ENCODE measurements at places on chromosomes 5 and 9.
A peak's percentile ranks its signal among the peaks of the same experiment; 100 is the strongest.

- DNase-seq: no peak
These were observed 19.2 kb downstream of the DOCK2 start for GRCh38 chr5:169656125-169656901.

GRCh38 chr9:24912767-24913166, 367.1 kb upstream of the IZUMO3 start:
- DNase-seq: no peak

GRCh38 chr5:157613385-157614245, 38.0 kb upstream of the ADAM19 start:
- DNase-seq: no peak

DNA sequence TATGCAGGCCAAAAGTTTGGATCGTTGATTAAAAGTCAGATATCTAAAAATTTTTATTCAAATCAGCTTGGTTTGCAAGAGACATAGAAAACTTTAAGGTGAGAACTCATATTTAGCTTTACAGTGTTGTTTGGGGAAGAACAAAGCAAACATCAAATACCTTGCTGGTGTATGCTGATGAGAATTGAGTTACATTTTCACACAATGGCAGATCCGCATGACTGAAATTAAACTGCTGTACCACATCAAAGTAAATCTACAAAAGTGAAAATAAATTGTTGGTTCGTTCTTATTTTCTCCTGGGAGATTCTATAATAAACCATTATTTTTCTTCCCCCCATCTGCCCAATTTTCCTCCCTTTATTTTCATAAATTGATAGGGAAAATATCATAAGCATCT, 198.2 kb upstream of the PCSK5 start:
- DNase-seq: no peak

GRCh38 chr9:126111556-126111955, 215.1 kb upstream of the MVB12B start:
- DNase-seq: no peak

GRCh38 chr5:173832386-173832785, 55.8 kb upstream of the CPEB4 start:
- DNase-seq: no peak

GRCh38 chr9:98900725-98901124, 43.0 kb upstream of the COL15A1 start:
- DNase-seq: no peak

- DNase-seq: no peak
These were observed 659.1 kb downstream of the EFNA5 start for GRCh38 chr5:107011605-107012004.

DNA sequence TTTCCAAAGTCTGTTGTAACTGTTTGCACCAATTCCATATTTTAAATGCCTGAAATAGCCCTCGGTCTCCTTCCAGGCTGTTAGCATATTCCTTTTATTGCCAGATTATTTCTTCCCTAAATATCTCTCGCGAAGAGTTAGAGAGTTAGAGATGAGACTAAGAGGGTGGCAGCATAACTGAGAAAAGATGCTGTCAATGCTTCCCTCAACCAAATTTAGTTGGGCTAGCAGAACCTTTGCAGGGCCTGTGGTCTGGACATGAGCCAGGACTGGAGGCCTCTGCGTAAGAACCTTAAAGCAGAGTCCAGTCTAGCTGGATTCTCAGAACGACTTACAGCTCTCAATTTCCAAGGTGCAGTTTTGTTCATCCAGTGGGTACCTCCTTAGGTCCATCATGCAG, 135.9 kb downstream of the GABRB2 start:
- no peak for DNase-seq

DNA sequence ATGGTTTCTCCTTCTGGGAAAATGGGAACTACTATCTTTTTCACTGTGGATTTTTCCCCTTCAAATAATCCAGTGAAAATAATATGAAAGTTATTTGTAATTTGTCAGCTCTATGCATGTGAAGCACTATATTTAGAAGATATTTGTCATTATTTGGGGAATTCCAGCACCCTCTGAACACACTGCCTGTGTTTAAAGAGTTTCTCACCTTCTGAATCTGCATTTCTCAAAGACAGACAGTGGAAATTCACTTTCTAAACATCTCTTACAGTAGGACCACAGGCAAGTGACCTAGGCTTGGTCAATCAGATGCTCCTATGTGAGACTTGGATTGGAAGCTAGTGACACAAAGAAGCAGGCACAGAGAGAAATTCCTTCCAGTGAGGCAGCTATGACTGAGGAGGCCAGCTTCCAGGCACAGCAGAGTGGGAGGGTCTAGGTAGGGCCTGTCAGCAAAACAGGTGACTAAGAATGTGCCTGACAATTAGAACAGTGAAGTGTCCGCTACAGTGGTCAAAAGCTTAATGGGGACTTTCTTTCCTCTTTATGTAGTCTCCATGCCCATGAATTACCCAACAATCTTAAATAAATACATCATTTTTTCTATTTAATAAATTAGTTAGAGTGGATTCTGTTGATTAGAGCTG, 167.2 kb downstream of the HMHB1 start:
- no peak for DNase-seq

GRCh38 chr9:123687246-123687751, 242.6 kb downstream of the DENND1A start:
- DNase-seq: no peak

DNA sequence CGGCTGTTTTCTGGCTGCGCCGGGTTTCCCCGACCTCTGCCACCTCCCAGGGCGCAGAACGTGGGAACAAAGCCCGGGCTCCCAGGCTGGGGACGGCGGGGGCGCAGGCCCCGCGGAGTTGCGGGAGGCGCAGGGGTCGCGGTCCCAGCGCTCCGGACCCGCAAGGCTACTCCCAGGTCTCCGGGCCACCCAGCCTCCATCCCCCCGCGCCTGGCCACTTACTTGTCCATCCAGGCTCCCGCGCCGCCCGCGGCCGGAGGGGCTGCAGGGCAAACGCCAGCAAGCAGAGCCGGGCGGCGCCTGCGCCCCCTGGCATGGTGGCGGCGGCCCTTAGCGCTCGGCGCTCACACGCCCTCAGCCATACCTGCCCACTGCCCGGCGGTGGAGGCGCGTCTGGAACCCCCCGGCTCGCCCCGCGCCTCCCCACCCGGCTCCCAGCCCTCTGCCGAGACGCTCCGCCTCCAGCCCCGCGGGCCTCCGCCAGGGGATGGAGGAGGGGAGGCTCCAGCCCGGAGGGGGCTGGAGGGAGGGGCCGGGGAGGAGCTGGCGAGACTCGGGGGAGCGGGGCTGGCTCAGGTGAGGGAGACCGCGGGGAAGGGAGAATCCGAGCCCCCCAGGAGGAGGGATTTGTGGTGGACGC, at the start of gene ADAM19:
TSS of gene ADAM19 (minus strand) at position 395 of the 640 bp plus-strand sequence. CDS start at position 316, 79 bp downstream.
- DNase-seq: peak; percentile 18

DNA sequence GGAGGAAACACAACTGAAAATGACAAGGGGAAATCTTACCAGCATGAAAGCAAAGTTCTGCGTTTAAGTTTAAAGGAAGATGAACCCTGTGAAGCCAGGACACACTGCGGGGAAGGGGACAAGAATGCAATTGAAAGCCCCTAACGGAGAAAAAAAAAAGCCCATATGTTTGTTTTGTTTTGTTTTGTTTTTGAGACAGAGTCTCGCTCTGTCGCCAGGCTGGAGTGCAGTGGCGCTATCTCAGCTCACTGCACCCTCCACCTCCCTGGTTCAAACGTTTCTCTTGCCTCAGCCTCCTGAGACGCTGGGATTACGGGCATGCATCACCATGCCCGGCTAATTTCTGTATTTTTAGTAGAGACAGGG, 2.9 kb downstream of the STK10 start:
- no peak for DNase-seq

DNA sequence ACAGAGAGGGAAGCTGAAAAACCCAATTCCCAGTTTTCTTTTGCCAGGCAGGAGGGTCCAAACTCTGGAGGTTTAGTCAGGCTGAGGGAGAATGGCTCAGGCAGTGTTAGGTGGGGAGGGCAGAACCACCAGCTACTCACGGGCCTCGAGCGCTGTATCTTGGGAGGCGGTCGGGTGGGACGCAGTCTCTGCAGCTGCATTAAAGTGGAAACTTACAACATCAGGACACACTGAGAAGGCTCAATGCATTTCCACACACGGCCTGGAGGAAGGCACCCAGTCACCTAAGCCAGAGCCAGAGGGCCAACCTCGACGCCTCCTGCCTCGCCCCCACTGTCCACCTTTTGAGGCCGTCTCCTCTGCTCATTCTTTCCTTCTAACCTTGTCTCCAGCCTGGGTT, 55.6 kb downstream of the CRB2 start:
- no peak for DNase-seq

- DNase-seq: no peak
These were observed 62.1 kb downstream of the AOPEP start for GRCh38 chr9:94788570-94789105.

GRCh38 chr5:89346573-89346972, 463.6 kb upstream of the MEF2C start:
- no peak for DNase-seq

DNA sequence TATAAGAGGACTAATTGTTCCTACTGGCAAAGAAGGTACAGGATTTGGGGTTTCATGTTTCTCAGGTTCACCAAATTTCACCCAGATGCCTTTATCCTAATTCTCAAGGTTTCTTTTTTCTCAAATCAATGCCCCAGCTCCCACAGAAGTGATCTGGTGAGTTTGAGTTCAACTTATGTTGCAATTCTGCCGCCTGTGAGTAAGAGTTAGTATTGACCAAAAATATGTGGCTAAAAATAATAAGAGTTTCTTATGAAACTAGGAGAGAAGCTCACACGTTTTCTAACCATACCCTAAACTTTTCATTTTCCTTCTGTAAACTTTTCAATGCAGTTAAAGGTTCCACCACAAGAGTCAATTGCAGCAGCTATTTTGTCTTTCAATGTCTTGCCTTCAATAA, 15.1 kb downstream of the SLCO6A1 start:
- no peak for DNase-seq

- no peak for DNase-seq
These were observed 216.2 kb downstream of the PIK3R1 start for GRCh38 chr5:68431601-68432337.

DNA sequence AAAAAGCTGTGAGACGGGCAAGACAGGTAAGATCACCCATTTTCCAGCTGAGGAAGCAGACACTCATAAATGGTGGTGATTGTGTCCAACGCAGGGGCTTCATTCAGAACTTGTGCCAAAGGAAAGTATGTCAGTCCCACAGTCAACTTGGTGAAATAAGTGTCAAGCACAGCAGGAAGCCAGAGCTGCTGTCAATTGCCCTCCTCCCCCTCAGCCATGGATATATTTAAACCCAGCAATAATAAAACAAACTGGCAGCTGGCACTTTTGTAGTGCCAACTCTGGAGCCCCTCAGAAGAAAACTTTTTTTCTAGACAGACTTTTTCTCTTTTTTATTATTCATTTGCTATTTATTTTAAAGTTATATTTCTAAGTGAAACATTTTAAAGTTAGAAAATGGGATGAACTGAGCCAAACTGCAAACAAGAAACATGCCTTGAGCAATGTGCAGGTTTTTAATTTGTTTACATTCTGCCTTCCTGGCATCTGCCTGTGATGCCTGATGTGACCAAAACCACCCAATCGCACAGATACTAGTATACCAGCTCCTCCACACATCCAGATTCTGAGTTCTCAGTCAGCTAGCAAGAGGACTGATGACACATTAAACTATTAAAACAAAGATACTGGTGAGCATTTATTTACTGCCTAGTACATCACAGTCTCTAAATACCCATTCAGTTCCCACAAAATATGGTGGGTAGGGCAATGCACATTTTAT, 17.0 kb downstream of the DMAC1 start:
- no peak for DNase-seq

DNA sequence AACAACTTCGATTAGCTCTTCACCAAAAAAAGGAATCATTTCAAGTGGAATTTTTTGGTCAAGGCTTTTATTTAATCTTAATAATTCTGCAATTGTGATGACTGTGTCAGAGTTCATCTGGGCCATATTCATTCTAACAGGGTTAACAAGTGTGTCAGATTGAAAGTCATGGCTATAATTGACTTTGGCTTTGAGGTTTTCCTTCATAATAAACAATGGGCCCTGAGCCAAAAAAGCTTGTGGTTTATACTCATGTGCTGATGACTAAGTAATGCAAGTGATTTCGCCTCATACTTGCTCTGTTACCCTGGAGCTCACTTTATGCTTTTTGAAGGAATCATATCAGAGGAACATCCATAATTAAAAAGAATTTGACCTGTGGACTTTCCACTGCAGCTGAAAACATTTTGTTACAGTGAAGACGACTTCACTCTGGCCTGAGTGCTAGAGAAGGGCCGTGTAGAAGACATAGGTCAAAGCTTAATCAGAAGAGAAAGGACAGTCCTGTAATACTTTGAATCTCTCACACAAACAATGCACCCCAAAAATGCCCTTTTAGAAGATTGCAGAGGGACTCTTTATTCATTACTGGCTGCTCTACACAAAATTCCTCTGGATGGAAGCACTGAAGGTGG, 101.7 kb downstream of the GDNF start:
- peak; percentile 10 for DNase-seq

DNA sequence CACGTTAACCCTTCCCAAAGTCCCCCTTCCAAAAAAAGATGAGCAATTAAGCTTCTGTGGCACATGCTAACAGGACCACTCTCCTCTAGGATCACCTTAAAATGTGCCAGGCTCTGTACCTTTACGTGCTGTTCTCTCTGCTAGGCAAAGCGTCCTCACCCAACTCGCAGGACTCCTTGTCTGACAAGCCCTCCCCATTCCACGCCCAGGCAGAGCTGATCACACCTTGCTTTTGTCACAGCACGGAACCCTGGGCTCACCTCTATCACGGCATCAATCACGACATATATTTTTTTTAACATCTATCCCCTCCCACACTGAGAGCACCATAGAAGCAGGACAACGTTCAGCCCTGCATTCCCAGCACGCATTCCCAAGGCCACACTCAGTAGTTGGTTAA, 47.1 kb downstream of the CDK5RAP2 start:
- no peak for DNase-seq

DNA sequence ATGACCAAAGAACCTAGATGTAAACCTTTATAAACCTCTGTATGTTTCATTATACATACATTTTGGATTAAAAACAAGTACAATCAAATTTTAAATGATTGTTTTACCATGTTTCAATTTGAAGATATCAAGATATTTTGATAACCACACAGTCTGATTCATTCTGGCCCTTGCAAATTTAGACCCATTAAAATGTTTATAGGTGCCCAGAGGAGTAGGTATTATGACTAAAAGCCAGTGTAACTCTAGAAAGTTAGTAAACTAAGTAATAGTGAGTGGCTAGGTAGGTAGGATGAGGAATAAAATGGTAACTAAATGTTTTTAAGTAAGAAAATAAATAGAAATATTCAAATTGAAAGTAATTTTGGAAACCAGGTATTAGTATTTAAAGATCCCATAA, 165.5 kb downstream of the PBX3 start:
- no peak for DNase-seq

DNA sequence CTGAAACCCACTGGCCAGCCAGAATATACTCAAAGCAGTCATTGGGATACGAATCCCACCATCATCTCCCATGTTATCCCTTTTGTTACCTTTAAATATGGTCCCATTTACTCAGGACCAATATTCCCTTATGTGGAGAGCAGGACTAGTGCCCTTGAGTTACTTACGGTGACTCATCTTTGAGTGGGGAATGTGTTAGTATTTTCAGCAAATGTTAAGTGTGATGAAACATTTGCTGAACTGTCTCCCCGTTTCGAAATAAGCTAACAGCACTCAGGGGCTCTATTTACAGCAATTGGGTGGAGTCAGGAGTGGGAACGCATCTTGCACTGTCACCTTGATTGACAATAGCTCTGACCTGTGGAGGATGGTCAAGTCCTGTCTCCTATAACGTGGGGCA, 67.4 kb downstream of the CTSL start:
- no peak for DNase-seq

- DNase-seq: no peak
These were observed 3.5 kb upstream of the SMC2 start for GRCh38 chr9:104090578-104090977.

Data from midbrain (tissue), 1 donor.